ENCODE measurements at places on chromosomes 7 and 10. TPM values are rescaled to one million over a fixed set of nuclear protein-coding genes. Genes with fewer than 3 reads are reported as not detected.

Gene MYH16
- not detected for total RNA-seq

DNA sequence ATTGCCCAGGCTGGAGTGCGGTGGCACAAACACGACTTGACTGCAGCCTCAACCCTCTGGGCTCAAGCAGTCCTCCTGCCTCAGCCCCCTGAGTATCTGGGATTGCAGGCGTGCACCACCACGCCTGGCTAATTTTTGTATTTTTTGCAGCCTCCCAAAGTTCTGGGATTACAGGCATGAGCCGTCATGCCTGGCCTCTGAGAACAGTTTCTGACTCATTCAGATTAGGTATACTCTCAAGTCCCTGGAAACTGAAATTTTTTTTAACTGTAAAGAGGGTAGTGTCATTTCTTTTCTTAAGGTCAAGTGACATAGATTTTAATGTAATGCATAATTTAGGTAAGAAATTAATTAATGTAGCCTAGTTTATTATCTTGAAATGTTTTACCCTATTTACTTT, 104.7 kb downstream of the SEPTIN7 start:
- peaks cover 19% of the 10 kb centered on the region for H3K4me1 ChIP-seq
- peaks cover 51% of the 10 kb centered on the region for H3K36me3 ChIP-seq

GRCh38 chr10:28722065-28722803, 44.9 kb downstream of the BAMBI start:
- no peak for DNase-seq
- H3K27ac ChIP-seq: no peak overlapping the region
- no peak overlapping the region for H3K4me3 ChIP-seq
- no peaks in the 10 kb centered on the region for H3K36me3 ChIP-seq

DNA sequence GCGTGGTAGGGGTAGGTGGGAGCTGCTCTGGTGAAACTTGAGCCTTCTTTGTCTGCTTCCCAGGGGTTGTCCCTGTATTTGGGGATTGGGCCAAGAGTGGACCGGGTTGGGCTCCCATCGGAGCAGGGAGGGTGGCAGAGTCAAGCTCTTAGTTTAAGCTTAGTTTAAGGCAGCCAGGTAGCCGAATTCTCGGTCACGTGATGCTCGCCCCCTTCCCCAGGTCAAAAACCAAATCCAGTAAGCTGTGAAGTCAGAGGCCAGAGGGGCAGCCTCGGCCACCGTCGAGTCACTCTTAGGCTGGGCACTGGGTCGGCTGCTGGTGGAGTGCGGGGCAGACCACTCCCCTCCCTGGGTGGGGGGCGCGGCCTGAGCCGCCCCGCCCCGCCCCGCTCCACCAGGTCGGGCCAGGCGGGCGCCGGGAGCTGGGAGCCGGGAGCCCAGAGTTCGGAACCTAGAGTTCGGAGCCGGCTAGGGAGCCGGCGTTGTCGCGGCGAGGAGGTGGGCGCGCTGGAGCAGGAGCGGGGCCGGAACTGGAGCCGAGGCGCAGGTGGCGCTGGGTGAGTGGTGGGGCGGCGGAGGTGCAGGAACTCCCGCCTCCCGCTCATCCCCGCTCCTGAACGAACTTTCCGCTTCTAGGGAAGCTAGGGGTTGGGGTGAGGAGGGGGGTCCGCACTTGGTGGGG, 2.8 kb upstream of the LZTS2 start:
- H3K36me3 ChIP-seq: no peaks in the 10 kb centered on the region
- peaks cover 26% of the 10 kb centered on the region for H3K4me1 ChIP-seq
- H3K27ac ChIP-seq: peak overlapping the region; percentile 100
- H3K27me3 ChIP-seq: no peaks in the 10 kb centered on the region
- peak overlapping the region; percentile 82 for H3K4me3 ChIP-seq
- no peak for DNase-seq

GRCh38 chr7:151243408-151244195, 4.9 kb downstream of the SMARCD3 start:
- no peaks in the 10 kb centered on the region for H3K27me3 ChIP-seq
- H3K4me1 ChIP-seq: peaks cover 28% of the 10 kb centered on the region
- no peaks in the 10 kb centered on the region for H3K36me3 ChIP-seq
- no peak for DNase-seq
- H3K4me3 ChIP-seq: no peak overlapping the region

DNA sequence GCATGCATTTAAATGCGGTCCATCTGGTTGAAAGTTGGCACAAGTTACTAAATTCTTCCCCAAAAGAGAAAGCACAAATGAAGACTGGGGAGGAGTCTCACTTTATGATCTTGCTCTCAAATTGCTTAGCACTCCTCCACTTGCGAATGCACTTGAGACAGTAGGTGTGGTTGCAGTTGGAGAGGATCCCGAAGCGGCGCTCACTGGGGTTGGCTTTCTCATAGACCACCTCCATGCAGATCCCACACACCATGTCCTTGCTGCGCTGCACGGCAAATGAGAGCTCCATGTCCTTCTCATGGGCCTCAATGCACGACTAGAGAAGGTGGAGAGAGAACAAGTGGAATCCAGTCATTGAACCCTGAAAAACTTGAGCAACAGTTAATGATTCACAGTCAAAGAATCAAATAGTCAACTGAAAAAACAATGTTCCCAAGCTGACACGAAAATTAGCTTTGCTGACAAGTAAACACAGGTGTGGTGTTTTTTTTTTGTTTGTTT, 22.7 kb downstream of the MKRN1 start:
- no peak for DNase-seq
- H3K27ac ChIP-seq: no peak overlapping the region
- no peaks in the 10 kb centered on the region for H3K4me1 ChIP-seq
- no peak overlapping the region for H3K4me3 ChIP-seq
- H3K36me3 ChIP-seq: peaks cover 4% of the 10 kb centered on the region

DNA sequence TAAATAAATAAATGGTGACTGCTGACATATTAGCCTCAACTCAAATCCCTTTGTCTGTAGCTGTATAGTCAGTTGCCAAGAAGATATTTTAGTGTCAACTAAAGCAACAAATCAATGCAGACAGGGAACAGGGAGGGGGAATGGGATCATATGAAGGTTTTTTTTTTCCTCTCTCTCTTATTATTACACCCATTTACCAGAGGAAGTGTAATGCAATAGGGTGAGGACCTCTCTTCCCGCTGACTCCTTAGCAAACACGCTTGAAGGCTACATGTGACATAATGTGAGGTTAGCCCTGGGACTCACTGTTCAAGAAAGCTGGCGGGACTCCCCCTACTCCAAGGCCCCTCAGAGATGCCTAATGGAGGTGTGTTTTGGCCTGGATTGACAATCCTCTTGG, 88.2 kb downstream of the CHRM2 start:
- no peak for DNase-seq
- no peaks in the 10 kb centered on the region for H3K4me1 ChIP-seq
- no peak overlapping the region for H3K27ac ChIP-seq
- no peaks in the 10 kb centered on the region for H3K27me3 ChIP-seq
- H3K4me3 ChIP-seq: no peak overlapping the region

DNA sequence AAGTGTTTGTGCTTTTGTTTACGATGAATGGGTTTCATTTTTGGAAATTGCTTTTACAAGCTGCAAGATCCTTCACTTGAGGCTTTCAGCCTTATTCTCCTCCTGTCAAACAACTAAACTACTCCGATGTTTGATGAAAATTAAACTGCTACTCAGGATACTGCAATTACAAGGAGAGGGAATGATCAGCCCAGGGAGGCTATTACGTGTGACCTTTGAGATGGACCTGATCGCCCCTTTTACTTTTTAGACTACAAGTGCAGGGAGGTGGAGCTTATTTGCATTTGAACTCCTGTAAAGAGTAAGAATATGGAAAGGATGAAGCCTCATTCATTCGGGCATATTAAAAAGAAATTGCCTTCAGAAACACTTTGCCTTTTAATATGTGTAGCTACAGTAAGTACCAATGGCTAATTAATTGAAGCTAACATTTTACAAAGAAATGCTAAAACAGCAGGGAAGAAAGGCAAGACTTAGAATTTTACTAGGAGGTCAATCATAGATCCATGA, 219.1 kb downstream of the PHTF2 start:
- H3K36me3 ChIP-seq: no peaks in the 10 kb centered on the region
- H3K4me3 ChIP-seq: no peak overlapping the region
- DNase-seq: no peak
- no peaks in the 10 kb centered on the region for H3K27me3 ChIP-seq

- peaks cover 71% of the 10 kb centered on the region for H3K36me3 ChIP-seq
- H3K27me3 ChIP-seq: no peaks in the 10 kb centered on the region
- H3K4me1 ChIP-seq: no peaks in the 10 kb centered on the region
- DNase-seq: no peak
These were observed 44.8 kb downstream of the TMEM209 start for GRCh38 chr7:130160455-130160854.

GRCh38 chr10:126387041-126387921, 996 bp downstream of the ADAM12 start:
- no peaks in the 10 kb centered on the region for H3K36me3 ChIP-seq

Gene BTRC
- 8.9 TPM for total RNA-seq

Gene NOS3
- total RNA-seq: 2.5 TPM

DNA sequence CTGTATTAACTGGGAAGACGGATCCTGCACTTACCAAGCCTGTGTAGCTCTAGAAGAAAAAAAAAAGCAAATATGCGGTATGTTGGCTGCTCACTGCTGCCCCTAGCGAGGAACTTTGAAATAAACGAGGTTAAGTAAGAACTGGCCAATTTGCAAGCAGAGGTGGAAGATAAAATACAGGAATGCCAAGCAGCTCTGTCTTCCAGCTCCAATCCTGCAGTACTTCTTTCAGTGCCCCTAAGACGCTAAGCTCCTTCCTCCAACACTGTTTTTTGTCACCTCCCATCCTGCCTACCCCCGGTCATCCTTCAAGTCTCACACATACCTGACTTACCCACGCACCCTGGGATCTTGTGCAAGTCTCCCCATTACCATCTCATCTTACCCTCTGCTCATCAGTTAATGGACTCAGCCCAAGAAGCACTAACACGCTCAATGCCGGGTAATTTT, 809 bp downstream of the C10orf143 start:
- H3K4me1 ChIP-seq: peaks cover 19% of the 10 kb centered on the region
- H3K36me3 ChIP-seq: peaks cover 9% of the 10 kb centered on the region
- peak overlapping the region; percentile 95 for H3K27ac ChIP-seq
- peak; percentile 59 for DNase-seq
- peak overlapping the region; percentile 77 for H3K4me3 ChIP-seq

Gene UCMA
- not detected for total RNA-seq

Gene ERVW-1
- total RNA-seq: not detected

- H3K27ac ChIP-seq: no peak overlapping the region
- no peaks in the 10 kb centered on the region for H3K27me3 ChIP-seq
- no peak overlapping the region for H3K4me3 ChIP-seq
These were observed 66.4 kb downstream of the NHLRC2 start for GRCh38 chr10:113920875-113921274.

Gene SLK
- total RNA-seq: 68.1 TPM

Gene C10orf62
- total RNA-seq: not detected

- H3K36me3 ChIP-seq: peaks cover 46% of the 10 kb centered on the region
- H3K4me3 ChIP-seq: no peak overlapping the region
- no peaks in the 10 kb centered on the region for H3K4me1 ChIP-seq
- no peak for DNase-seq
- H3K27ac ChIP-seq: no peak overlapping the region
These were observed 38.2 kb upstream of the SLC26A4 start for GRCh38 chr7:107622429-107622828.

DNA sequence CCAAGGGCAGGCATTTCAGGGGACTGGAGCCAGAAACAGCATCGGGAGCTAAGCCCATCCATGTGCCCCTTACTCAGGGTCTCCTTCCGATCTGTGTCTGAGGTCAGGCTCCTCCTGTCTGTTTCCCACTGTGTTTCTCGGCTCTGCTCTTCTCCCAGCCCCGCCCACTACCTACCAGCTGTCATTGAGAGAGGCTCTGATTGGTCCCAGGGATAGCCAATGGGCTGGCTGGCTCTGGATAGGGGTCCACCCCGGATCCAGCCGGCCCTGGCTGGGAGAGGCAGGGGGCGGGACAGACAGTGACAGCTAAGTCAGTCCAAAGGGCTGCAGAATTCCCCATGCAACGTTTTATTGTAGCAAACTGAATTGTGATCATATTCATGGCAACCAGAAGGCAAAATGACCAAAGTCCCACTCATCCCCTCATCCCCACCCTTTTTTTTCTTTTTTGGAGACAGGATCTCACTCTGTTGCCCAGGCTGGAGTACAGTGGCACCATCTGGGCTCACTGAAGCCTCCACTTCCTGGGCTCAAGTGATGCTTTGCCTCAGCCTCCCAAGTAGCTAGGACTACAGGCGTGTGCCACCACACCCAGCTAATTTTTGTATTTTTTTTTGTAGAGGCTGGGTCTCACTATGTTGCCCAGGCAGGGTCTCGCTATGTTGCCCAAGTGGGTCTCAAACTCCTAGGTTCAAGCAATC, 76.3 kb downstream of the CLIP2 start:
- H3K4me1 ChIP-seq: no peaks in the 10 kb centered on the region
- no peak for DNase-seq
- no peak overlapping the region for H3K27ac ChIP-seq
- H3K36me3 ChIP-seq: no peaks in the 10 kb centered on the region
- no peaks in the 10 kb centered on the region for H3K27me3 ChIP-seq

DNA sequence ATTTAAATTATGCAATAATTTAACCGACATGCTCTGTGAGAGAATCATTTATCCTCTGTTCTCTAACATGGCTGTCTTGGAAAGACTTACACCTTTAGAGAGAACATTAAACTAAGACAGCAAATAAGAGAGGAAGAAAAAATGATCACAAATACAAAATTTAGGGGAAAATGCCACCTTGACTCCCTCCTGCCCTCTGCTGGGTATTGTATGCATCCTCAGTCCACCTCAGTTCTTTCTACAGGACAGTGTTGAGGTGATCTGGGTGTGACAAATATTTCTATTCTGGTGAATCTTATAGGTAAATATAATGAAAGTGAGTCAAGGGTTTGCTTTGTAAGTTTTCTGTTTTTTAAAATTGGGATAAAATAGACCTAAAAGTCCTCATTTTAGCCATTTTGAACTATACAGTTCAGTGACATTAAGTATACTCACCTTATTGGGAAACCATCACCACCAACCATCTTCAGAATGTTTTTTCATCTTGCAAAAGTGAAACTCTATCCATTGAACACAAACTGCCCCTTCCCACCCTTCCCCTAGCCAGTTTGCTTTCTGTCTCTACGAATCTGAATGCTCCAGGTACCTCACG, 61.5 kb upstream of the ELMO1 start:
- DNase-seq: no peak
- H3K27ac ChIP-seq: no peak overlapping the region

Gene ARMC3
- total RNA-seq: not detected

Gene CYP2C18
- 28.0 TPM for total RNA-seq

- H3K27me3 ChIP-seq: no peaks in the 10 kb centered on the region
- DNase-seq: no peak
- H3K27ac ChIP-seq: no peak overlapping the region
These were observed 40.6 kb downstream of the SEC23IP start for GRCh38 chr10:119933179-119933578.

GRCh38 chr10:91597197-91597881, 35.5 kb downstream of the PPP1R3C start:
- no peak overlapping the region for H3K4me3 ChIP-seq
- H3K27me3 ChIP-seq: no peaks in the 10 kb centered on the region
- no peak for DNase-seq
- H3K36me3 ChIP-seq: no peaks in the 10 kb centered on the region
- H3K4me1 ChIP-seq: peaks cover 32% of the 10 kb centered on the region

Data from esophagus squamous epithelium (tissue), 5 donors.